AG09319 (cell line): ENCODE measurements at places on chromosomes 5 and 9.
A peak's percentile ranks its signal among the peaks of the same experiment; 100 is the strongest.

GRCh38 chr9:69153707-69154521, 20.2 kb upstream of the TJP2 start:
- DNase-seq, result no peak

- DNase-seq, result no peak
Measured at GRCh38 chr5:59768152-59769040, 125.1 kb downstream of the PDE4D start.

DNA sequence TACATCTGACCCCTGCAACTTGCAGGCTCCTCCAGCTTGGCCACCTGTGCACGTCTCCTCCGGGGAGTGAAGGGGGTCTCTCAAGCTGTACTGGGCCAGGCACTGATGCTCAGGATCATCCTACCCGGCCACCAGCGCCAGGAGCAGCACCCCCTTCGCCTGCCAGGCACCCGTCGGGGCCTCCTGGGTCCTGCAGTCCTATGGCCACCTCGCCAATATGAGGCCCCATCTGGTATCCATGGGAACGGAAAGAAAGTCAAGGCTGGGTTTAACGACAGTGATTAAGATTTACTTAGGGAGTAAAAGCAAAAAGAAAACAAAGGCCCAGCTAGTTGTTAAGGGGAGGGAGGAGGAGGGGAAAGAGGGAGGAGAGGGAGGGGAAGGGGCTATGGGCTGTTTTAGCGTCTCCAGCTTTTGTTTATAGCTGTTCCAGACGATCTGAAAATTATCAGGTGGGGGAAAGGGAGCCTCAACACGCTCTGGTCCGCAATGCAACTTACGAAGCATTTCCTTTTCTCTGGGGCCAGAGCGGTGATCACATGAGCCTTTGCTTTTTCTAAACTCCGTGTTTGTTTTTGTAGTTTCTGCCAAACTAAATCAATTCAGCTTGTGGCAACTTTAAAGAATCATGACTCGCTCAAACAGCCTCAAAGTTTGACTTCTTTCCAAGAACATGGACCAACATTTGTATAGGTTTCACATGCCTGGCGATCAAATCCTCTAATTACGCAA, 132.4 kb downstream of the ROR2 start:
- peak; percentile 96 for DNase-seq

- no peak for DNase-seq
Measured at GRCh38 chr5:98836175-98836574, 62.7 kb downstream of the RGMB start.

DNA sequence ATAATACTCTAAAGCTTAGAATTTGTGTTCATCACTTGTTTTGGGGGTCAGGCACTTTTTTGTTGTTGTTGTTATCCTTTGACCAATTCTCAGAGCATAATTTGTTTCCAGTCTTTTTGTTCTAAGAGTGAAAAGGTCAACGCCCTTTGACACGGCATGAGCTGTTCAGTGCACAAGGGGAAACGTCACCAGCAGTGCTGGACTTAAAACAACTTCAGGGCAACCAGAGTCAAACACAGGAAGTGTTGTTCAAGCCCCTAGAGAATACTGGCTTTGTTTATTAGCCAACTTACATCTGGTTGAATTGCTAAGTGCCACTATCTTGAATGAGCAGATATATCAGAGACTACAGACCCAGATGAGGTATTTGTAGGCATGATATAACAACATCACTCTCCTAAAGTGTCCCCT, 368.9 kb downstream of the TMEM161B start:
- DNase-seq, result no peak

DNA sequence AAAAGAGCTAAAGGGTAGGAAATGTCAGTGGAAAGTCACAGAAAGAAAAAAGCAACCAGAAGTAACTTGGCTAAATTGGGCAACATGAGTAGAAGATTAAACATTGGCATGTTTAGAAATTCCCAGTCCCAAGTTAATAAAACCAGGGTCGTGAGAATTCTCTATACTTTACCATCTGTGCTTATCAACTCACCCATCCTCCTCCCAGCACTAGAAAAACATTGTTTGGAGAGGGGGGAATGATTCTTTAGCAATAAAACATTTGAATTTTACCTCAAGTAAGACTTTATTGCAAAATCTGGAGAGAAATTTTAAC, 79.6 kb downstream of the PRKACG start:
- no peak for DNase-seq

- DNase-seq, result no peak
Measured at GRCh38 chr5:33973271-33973670, 11.2 kb downstream of the SLC45A2 start.

DNA sequence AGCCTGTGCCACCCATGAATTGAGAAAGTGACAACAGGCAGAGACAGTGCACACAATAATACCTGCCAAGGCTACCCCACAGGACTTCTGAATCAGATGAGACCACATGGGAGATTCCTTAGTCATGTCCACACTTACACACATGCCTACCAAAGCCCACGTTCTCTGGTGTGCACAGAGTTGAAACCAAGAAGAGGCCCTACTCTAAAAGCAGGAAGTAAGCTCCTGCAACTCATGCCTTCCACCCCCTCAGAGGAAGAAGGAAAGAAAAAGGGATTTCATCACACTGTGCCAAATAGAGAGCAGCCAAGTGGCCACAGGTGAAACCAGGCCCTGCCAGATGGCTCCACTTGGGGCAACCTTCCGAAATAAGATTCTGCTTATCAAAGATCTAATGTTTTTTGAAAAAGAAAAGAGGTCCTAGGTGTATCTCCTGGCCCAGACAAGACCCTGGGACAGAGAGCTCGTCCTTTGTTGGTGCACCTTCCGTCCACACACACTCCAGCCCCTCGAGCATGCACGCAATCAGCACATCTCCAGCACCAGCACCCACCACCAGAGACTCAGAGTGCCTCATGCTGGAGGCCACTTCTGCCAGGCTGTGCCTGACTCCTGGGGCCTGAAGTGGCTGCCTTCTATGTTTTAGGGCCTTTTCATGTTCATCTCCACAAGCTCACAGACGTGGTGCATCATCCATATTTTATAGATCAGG, 114.6 kb upstream of the SPOCK1 start:
- no peak for DNase-seq
